ENCODE measurements at places on chromosomes 7 and 10.

DNA sequence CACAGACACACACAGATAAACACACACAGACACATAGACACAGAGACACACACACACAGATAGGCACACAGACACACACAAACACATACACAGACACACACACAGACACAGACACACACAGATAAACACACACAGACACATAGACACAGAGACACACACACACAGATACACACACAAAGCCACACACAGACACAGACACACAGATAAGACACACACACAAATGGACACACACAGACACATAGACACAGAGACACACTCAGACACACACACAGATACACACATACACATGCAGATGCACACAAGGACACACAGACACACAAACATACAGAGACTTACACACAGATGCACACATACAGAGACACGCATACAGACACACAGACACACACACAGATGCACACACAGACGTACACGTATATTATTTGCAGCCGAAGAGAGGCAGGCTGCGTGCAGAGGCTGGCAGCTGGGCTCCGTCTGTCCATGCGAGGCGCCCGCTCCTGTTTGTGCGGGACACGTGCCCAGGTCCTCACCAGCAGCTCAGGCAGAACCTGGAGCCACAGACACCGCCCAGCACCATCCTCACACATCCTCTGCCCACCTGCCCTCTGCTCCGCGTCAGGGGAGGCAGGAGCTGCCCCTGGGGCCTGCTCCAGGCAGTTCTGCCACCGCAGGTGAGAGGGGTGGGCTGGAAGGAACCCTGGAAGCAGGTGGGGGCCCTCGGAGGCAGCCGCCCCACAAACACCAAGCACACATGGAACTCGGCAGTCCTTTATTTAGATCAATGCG, 1.2 kb downstream of the CALML5 start:
- DNase-seq = no peak

- no peak for DNase-seq
Measured at GRCh38 chr7:2621061-2621828, 10.5 kb upstream of the TTYH3 start.

GRCh38 chr10:62399211-62399610, 25.0 kb downstream of the ZNF365 start:
- DNase-seq = no peak

DNA sequence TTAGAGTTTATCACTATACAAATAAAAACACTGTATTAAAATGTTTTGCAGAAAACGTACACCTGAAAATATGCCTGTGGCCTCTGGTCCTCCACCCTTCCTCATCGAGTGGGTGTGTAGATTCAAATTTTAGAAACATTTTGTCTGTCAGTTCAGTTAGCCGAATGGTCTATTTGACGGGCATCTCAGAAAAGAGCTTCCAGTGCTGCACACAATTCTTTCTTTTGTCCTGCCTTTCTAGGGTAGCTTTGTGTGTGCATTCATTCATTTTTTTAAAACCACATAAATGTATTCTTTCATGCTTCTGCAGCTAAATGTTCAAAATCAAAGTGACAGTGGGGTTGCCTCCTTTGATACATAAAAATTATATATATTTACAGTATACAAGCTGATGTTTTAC, 46.8 kb downstream of the GNAI1 start:
- DNase-seq = no peak

DNA sequence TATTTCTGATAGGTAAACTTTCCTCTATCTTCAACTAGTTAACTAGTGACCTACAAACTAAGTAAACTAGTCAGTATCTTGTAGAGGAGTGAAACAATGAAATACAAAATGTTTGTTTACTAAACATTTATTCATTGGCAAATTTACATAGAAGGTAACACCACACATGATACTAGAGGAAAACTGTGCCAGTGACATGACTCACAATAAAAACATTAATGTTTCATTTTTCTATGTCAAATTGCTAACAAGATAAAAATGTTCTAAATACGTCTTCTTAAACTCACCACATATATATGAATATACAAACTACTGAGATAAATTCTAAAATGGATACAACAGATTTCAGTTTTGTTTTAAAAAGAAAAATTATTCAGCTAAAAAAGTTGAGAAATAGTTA, 471.3 kb downstream of the PARD3 start:
- no peak for DNase-seq

DNA sequence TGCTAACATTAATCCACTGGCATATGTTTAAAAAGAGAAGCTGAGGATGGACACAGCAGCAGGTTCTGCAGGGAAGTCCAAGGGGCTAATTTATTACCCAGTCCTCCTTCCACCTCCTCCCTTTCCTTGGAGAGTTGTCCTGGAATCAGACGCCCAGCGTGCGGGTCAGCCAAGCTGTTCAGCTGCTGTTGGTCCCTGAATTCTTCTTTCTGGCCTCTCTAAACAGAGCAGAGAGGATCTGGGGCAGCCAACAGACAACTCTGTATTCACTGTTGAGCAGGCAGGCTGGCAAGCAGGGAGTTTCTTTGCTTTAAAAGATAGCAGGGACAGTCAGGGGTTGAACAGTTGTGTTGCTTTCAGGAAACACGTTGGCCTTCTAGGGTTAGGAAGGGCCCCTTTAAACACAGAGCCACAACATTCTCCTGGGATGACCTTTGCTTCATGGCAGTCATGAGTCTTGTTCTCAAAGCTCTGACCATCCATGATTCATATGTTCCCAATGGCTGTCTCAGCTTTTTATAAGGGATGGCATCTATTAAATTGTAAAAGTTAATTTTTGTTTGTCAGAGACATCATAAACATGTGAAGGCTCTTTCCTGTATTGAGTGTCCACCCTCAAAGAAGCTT, 217.0 kb downstream of the CREB5 start:
- DNase-seq = no peak

GRCh38 chr10:111109501-111110242, 32.8 kb downstream of the ADRA2A start:
- no peak for DNase-seq

GRCh38 chr10:79014796-79015195, 54.0 kb upstream of the ZMIZ1 start:
- DNase-seq = no peak

- DNase-seq = no peak
Measured at GRCh38 chr7:97801108-97801507, 69.2 kb downstream of the TAC1 start.

DNA sequence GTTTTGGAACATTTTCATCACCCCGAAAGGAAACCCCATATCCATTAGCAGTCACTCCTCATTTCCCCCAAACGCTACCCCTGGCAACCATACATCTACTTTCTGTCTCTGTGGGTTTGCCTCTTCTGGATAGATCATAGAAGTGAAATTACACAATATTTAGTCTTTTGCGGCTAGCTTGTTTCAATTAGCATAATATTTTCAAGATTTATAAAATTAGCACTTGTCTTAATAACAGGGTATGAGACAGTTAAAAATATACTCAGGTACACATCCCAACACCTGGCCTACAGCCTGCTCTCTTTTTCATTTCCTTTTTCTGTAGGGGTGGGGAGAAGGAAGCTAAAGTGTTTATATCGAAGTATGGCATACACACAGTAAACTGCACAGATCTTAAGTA, 81.4 kb upstream of the LRGUK start:
- DNase-seq = no peak

- DNase-seq = no peak
Measured at GRCh38 chr7:113730309-113730955, 188.4 kb downstream of the PPP1R3A start.

- DNase-seq = no peak
Measured at GRCh38 chr10:16832351-16833080, 15.3 kb upstream of the RSU1 start.

DNA sequence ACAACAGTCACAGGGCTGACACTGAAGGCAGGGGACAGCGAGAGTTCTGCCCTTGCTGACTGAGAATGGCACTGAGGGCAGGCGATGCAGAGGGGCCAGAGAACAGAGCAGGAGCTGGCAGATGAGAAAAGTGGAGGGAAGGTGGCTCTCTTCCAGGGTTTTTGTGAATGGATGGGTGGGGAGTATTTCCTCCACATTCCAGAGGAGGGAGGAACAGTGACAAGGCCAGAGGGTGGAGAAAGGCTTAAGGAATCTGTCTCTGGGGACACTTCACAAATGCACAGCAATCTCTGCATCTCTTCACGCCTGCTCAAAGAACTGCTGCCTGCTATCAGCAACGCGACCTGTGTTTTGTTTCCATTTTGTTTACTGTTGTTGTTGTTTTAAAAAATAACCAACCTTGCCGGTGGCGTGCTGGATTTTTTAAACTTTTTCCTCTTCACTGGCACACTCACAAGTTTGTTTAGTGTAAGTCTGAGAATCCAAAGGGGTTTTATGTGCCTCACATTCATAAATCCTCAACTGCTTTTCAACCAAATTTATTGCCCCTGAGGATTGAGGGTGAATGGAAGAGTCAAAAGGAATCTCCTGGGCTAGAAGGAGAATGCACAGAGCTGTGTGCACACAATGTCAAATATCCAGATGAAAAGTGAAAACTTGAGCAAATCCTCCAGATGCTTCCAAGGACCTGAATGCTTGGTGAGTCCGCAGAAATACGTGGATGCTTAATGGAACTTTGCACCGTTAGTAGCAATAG, 129.3 kb downstream of the GLI3 start:
- no peak for DNase-seq

GRCh38 chr10:46224414-46224682, 62.4 kb upstream of the ANTXRL start:
- DNase-seq = no peak

GRCh38 chr10:127400216-127400615, 148.9 kb upstream of the NPS start:
- no peak for DNase-seq

- no peak for DNase-seq
Measured at GRCh38 chr10:97682042-97682441, 5.0 kb downstream of the AVPI1 start.

- peak; percentile 32 for DNase-seq
Measured at GRCh38 chr10:29635711-29636144, 957 bp upstream of the SVIL start.

GRCh38 chr7:64889686-64890162, 13.3 kb upstream of the ZNF273 start:
- no peak for DNase-seq

DNA sequence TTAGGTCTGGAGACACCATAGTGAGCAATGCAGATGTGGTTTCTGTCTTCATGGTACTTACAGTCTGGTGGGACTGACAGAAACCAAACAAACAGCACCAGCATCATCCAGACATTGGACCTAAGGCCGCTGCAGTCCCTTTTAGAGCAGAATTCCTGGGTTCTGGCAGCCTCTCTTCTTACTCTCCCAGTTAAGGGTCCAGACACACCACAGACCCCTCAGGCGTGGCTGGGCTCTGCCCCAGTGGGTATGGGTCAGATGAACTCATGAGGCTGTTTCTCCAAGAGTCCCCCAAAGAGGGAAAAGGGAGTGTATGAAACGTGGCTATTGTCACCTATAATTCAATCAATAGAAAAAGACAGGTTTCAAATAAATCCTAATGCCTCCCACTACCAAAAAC, 31.3 kb downstream of the PRLHR start:
- DNase-seq = no peak

DNA sequence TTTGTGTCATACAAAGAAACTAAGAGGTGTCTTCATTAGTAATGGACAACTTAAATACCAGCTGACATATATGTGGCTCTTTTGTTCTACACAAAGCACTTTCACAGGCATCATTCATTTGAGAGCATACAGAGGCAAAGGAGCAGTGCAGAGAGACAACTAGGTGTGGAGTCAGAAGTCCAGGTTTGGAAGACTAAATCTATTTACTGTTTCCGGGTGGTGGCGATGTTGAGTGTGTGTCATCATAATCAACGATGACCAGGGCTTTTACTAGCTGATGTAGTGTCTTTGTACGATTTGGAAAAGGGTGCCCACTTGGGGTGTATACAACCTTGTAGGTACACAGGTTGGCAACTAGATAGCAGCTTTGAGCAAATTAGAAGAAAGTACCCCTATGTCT, 195.5 kb upstream of the CCDC6 start:
- DNase-seq = no peak

- DNase-seq = no peak
Measured at GRCh38 chr10:103727546-103727963, 127.8 kb downstream of the SH3PXD2A start.

GRCh38 chr10:133159950-133160825, at the start of gene KNDC1:
TSS of gene KNDC1 (plus strand) at chr10:133160219. CDS start at chr10:133160468, 249 bp downstream.
- no peak for DNase-seq

GRCh38 chr7:153902862-153903261, 149.3 kb upstream of the DPP6 start:
- DNase-seq = no peak

DNA sequence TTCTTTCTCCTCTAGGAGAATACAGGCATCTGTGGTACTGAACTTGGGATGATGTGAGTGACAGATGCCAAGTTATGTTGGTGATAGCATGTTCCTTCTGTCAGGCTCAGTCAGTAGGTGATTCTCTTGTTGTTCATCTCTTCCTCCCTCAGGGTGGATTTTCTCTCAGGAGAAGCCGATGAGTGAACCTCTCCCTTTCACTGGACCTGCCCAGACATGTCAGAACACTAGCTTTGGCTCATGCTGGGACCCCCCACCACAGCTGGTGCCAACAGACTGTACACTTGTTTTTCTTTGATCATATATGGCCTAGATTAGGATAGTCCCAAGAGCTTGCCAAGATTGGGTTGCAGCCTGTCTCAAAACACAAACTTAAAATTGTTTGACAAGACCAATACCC, 129.4 kb downstream of the BMPER start:
- no peak for DNase-seq

DNA sequence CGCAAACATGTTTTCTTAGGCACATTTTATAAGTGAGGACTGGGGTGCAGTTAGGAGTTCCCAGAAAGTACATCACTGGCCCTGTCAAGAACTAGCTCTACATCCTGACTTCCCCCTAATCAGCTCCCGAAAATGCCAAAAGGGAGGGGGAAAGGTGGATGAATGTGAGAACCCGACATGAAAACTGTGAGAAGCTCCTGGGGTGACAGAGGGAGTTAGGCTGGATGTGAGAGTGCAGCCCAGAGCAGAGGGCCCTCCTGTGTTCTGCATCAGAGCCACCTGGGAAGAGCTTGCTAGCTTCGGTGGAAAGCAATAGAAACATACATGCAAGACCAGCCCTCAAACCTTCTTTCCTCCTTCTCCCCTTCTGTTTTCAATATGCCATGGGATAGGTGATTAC, 30.5 kb upstream of the SEM1 start:
- no peak for DNase-seq

- DNase-seq = no peak
Measured at GRCh38 chr10:82282782-82283456, 407.9 kb downstream of the NRG3 start.

- DNase-seq = no peak
Measured at GRCh38 chr7:9082203-9082602, 648.8 kb downstream of the NXPH1 start.

DNA sequence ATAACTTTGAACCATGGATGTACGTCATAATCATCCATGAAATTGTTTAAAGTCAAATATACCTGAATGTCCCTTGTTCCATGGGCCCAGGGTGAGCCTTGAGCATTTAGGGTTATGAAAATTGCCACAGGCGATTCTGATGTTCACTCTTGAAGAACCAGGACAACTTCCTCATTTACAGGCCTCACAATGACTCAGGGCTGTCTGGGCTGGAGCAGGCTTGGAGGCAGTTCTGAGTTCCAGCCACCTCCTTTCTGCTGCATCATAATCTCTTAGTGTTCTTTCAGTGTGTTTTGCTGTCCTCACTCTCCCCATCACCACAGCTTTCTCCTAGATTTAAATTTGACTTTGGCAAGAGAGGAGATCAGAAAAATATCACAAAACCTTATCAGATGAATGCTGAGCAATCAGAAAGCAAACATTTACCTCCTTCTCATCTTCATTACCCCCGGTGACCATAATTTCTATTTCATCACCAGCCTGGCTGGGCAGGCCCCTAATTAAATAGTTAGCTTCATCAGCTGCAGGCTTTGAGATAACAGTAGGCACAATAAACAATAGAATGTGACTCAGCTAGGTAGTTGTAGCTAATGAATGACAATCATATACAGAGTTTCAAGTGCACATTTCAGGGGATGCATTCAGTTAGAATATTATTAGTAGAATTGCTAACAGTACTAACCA, 571.0 kb downstream of the SH2D4B start:
- peak; percentile 69 for DNase-seq
